ENCODE measurements at places on chromosomes 16 and 17.

DNA sequence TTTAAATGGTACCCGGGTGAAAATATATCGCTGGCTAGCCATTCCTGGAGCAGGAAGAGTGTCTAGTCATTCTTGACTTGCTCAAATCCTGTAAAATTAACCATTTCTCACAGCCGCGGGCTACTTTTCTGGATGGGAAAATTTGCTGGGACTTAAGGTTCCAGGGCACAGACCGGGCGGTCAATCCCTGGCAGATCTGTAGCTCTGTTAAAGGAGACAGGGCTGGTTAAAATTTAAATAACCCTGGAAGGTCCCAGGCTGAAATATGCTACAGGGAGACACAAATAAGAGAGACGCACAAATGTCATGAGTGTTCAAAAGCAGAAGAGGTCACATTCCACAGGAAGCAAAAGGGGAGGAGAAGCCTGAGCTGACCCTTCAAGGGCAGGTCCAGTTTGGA is 229.6 kb upstream of the HSBP1 start:
- no peak for DNase-seq

- DNase-seq, result no peak
Measured at GRCh38 chr17:32553168-32553567, 66.4 kb downstream of the CDK5R1 start.

DNA sequence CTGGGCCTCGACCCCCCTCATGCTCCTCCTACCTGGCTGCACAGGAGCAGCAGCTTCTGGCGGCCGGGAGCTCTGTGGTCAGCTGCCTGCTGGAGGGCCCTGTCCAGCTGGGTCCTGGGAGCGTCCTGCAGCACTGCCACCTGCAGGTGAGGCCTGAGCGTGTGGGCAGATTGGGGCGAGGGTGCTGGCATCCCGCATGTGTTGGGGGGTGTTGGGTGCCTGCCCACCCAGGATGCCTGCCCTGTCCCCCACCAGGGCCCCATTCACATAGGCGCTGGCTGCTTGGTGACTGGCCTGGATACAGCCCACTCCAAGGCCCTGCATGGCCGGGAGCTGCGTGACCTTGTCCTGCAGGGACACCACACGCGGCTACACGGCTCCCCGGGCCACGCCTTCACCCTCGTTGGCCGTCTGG is 16.5 kb downstream of the FCSK start:
- DNase-seq, result no peak

- DNase-seq, result peak; percentile 95
Measured at GRCh38 chr16:86575754-86576557, 2.4 kb upstream of the FOXL1 start.
